ENCODE measurements at places on chromosomes 4 and X.

DNA sequence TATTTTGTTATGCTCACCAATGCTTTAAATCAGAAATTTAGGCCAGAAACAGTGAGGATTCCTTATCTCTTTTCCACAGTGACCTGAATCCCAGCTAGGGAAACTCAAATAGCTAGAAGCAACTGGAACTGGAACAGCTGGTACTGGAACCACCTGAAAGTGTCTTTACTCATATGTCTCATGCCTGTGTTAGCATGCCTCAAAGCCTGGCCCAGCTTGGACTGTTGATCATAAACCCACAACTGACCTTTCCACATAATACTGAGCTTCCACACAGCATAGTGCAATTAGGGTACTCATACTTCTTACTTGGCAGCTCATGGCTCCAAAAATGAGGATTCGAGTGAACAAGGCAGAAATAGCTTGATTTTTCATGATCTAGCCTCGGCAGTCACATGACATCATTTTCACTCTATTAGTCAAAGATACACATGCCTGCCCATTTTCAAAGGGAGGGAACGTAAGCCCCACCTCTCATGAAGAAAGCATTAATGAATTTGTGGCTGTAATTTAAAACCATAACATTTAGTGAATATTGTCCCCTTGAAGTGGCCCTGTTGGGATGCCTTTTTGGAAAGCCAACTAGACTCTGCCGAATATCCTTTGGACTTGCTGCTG is 80.8 kb upstream of the ACSL1 start:
- no peak for DNase-seq

DNA sequence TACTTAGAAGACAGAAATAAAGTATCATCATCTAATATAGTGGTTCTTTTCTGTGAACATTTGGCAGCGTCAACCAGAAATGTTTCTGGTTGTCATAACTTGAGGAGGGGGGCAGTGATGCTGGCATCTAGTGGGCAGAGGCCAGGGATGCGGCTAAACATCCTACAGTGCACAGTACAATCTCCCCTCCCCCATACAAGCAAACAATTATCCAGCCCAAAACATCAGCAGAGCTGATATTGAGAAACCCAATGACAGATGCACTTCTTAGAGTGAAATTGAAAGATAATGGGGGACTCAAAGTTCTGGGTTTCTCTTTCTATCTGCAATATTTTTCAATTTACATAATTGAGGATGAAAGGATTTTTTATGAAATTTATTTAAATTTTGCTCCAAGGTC is 1.9 kb upstream of the EIF1AX start:
- DNase-seq, result no peak

DNA sequence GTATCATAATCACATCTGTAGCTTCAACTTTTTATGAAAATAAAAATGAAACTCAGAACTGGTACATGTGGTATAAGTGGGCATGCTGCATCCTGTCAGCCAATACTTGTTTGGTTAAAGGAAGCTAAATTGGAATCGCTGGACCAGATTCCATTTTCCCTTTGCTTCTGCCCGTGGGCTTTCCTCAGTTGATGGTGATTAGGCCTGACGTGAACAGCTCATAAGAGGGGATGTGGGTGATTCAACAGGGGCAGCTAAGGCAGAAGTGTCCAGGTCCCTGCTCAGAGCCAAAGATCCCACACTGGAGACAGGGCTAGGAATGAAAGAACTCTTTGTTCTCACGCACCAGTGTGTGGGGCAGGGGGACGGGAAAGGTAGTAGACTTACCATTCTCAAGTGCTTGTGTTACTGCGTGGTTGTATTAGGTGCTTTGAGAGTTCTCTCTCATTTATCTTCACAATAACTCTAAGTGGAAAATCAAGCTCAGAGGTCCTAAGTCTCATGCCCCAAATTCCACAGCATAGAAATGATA is 63.2 kb upstream of the GUCY1A1 start:
- no peak for DNase-seq

- DNase-seq, result no peak
Observed at GRCh38 chr4:70761276-70761816, 39.6 kb downstream of the RUFY3 start.

Data from stimulated activated CD8-positive, alpha-beta memory T cell treated with anti-CD3 and anti-CD28 coated beads, Interleukin-7, amount 100 ng/mL, for 4 hours (primary cell).